Activated CD4-positive, alpha-beta T cell treated with anti-CD3 and anti-CD28 coated beads, Interleukin-2, amount 10 ng/mL, durations not matched to agents 24 days and 14 days (primary cell): ENCODE measurements at places on chromosomes 11 and 22.

- DNase-seq, result no peak
These were observed 122.6 kb downstream of the CCDC81 start for GRCh38 chr11:86497310-86497709.

GRCh38 chr11:17985517-17985916 lies 27.3 kb downstream of the SERGEF start:
- DNase-seq, result no peak

DNA sequence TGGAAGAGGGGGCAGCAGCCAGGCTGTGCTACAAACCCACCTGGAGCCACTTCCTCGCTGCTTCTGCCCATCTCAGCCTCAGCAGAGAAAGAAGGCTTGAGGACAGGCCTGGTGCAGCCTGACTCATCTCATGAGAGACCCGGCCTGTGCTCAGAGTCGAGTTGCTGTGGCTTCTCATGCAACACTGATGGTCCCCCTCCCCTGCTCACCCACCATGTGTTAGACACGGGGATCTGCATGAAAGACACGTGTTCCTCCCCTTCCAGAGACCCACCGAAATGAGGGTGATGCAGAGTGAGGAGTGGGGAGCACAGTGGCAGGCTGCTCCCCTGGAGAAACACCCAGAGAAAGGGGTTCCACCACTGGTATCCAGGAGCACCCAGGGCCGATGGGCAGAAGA lies 15.0 kb downstream of the RTN4R start:
- DNase-seq, result no peak

DNA sequence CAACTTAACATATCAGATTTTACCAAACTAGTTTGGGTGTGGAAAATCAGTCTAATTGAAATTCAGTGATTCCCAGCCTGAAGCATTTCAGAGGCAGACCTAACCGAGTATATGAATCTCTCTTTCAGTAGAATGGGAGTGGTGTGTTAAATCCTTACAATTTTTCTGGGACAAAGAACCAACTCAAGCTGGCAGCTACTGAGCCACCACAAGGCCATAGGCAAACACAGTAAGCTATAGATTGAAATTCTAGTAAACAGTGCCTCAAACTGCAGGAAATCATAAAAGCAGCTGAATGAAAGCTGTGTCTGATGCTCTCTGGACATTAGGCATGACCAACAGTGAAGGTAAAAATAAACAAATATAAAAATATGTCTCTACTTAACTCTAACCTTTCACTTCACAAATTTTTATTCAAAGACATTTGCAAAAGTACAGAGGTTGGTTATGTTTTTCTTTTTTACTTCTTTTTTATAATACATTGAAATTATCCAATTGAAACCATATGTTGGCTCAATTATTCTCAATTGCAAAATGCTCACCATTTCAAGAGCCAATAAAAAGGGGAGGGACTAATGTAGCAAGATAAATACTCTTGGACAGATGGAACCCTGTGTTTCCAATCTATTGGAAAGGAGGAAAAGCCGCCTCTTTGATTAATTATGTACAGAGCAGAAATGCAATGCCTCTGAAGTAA lies 35.8 kb upstream of the FIBIN start:
- no peak for DNase-seq

GRCh38 chr11:77115181-77115611 lies 12.6 kb downstream of the OMP start:
- no peak for DNase-seq

DNA sequence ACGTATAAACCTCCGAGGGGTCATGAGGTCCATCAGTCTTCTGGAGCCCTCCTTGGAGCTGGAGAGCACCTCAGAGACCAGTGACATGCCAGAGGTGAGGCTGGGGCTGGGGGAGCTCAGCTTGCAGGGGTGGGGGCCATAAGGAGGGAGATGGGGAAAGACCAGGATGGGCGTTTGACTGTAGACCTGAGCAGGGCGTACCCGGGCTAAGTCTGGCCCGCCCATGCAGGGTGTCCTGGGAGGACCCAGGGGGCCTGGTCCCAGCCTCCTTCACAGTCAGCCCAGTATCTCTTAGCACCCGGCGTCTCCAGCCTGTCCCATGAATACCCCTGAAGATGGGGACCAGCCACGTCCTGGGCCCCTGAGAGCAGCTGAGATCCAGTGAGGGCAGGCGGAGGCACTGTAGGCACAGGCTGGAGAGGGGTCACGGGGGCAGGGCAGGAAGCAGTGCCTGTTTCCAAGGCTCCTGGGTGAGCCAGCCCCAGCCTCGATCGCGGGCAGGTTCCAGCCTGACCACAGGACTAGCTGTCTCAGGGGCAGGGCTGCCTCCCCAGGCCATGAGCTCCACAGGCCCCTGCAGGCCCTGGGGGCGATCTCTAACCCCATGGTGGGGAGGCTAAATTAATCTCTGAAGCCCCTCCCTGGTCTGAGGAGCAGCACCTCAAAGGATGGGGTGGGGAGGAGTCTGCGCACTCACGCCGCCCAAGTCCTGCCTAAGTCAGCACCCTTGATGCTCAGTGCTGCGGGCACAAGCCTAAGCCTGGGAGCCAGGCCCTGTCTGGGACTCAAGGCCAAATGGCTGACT lies 7.1 kb downstream of the SSH3 start:
- peak; percentile 54 for DNase-seq

DNA sequence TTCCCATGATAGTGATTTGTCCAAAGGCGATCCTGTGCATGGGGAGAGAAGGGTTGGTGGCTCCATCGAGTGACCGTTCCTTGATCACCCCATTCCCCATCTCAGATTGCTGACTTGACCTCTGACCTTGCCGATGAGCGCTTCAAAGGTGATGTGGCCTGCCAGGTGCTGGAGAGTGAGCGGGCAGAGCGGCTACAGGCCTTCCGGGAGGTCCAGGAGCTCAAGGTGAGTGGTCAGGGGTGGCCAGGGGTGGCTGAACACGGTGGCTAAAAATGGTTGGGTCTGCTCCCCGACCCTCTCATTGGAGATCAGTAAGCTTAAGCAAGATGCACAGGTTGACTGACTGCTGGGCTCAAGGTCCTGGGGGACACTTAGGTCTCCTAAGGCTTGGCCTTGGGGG lies 148.7 kb downstream of the MYO18B start:
- DNase-seq, result no peak

DNA sequence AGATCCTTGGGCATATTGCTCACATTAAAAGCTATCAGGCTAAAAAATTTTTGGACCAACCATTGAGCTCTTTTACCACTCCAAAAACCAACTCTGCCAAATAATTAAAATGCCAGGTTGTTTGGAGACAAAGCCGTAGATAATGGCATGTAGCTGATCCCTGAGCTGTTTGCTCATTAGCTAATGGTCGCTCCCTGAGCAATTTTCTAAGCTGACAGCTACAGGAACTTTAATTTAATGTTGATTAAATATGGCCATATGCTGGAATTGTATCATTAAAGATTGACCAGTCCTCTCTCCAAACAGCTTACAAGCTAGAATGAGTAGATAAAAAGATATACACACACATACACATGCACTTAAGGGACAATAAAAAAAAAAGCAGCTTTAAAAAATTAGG lies 216.2 kb upstream of the ARHGAP20 start:
- no peak for DNase-seq

DNA sequence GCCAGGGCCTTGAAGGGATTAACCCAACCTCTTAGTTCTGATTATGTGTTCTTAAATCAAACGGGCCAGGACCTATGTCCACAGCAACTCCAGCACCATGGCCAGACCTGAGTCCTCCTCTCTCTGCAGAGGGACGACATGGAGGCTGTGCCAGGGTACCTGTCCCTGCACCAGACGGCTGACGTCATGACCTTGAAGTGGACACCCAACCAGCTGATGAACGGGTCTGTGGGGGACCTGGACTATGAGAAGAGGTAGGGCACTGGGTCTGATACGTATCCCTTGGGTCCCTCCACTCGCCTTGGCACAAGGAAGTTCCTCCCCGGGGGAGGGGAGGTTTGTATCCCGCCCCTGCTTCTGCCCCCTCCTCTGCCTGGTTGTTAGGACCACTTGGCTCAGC lies 53.6 kb downstream of the SGSM1 start:
- no peak for DNase-seq

DNA sequence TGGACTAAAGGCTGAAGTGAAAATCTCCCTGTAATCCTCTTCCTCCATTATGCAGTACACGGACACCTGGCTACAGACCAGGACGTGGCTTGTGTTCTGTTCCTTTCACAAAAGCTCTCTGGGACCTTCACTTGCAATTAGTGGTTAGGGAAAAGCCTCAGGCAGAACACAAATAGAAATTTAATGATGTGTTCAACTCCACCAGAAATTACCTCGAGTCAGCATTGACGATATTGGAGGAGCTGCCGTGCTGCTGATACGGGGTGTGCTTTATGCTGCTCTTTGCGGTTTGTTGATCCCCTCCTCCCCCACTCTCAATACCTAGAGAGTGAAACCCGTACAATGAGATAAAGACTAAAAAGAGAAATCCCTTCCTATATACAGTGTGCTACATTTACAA lies 48.9 kb downstream of the POLD3 start:
- DNase-seq, result no peak

- no peak for DNase-seq
These were observed 10.9 kb downstream of the ACO2 start for GRCh38 chr22:41479671-41480396.

DNA sequence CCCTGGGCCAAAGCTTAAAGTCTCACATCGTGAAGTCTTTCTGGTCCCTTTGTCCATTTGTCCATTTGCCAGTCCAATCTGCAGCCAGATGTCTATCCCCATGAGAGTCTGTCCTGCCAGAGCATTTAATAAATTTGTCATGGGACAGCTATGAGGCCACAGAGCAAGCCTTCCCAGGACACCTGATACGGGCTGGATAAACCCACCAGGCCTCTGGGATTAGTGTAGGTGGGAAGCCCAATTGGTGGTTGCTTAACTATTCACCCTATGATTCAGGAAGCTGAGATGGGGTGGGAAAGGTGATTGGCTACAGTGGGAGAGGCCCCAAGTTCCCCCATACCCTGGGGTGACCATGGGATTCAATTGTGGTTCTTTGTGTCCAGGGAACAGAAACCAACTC lies 39.9 kb downstream of the MYEOV start:
- DNase-seq, result no peak

GRCh38 chr11:79229047-79229446 lies 211.8 kb downstream of the TENM4 start:
- DNase-seq, result no peak

GRCh38 chr22:31286360-31287255 lies 5.7 kb downstream of the PIK3IP1 start:
- peak; percentile 91 for DNase-seq

- DNase-seq, result no peak
These were observed 79.3 kb downstream of the SGSM3 start for GRCh38 chr22:40449676-40450035.

DNA sequence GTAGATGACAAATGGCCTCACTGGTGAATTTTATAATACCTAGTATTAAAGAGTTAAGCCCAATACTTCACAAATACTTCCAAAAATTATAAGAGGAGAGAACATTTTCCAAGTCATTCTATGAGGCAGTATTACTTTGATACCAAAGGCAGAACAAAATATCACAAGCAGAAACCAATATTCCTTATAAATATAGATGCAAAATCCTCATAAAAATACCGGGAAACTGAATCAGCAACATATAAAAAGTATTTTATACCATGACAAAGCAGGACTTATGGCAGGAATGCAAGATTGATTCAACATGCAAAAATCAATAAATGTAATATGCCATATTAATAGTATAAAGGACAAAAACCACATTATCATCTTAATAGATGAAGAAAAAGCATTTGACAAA lies 22.1 kb upstream of the AMPD3 start:
- DNase-seq, result no peak
